ENCODE measurements at places on chromosomes 1 and 21.

- no peak for DNase-seq
These were observed 680.3 kb downstream of the PLA2G4A start for GRCh38 chr1:187509091-187509490.

GRCh38 chr1:165476776-165477175, 31.9 kb upstream of the RXRG start:
- DNase-seq, result no peak

DNA sequence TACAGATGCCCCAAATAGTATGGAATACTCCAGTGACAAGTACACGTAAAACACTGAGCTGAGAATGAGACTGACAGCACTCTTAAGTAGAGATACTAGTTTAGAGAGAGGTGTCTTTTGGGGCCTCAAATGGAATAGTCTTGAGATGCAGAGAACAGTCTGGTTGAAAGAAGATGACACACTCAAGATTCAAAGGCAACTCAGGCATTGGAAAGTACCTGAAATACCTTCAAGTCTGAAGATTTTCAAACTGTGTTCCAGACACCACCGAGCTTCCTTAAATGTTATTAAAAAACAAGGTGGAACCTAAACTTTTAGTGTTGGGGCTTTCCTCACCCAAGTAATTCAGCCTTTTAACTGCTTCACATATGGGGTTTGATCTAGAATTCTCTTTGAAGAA, 437.7 kb downstream of the OMA1 start:
- DNase-seq, result no peak

- DNase-seq, result no peak
These were observed at the start of gene KRTAP12-2 for GRCh38 chr21:44666401-44667320. Gene KRTAP12-2 (minus strand): TSS chr21:44666927. CDS start chr21:44666886, 41 bp downstream.

DNA sequence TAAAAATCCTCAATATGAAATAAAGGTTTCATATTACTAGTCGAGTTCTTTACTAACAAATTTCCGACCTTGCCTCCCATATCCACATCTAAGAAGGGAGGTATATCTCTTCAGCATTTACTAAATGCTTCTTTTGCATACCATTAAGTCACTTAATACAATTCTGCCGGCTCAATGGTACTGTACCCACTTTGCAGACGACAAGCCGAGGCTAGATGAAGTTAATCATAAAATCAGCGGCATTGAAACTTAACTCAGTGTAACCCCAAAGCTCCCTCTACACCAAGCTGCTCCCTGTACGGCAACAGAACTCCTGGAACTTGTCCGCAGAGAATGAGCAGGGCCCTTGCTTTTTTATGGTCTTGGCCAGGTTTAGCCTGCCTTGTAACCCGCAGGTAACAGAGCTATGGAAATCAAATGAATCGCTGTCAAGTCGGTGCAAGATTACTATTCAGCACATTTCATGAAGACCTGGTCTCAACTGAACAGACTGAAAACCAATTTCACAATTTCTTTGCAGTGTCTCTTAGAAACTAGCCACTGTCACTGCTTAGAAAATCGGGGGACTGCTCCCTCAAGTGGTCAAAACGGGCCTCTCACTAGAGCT, 738 bp downstream of the INTS7 start:
- DNase-seq, result no peak

- no peak for DNase-seq
These were observed 67.2 kb upstream of the ARHGAP29 start for GRCh38 chr1:94304553-94304952.

- DNase-seq, result no peak
These were observed 14.1 kb upstream of the HMGCS2 start for GRCh38 chr1:119782631-119783325.

GRCh38 chr1:19123837-19124236, 86.2 kb downstream of the UBR4 start:
- DNase-seq, result no peak

DNA sequence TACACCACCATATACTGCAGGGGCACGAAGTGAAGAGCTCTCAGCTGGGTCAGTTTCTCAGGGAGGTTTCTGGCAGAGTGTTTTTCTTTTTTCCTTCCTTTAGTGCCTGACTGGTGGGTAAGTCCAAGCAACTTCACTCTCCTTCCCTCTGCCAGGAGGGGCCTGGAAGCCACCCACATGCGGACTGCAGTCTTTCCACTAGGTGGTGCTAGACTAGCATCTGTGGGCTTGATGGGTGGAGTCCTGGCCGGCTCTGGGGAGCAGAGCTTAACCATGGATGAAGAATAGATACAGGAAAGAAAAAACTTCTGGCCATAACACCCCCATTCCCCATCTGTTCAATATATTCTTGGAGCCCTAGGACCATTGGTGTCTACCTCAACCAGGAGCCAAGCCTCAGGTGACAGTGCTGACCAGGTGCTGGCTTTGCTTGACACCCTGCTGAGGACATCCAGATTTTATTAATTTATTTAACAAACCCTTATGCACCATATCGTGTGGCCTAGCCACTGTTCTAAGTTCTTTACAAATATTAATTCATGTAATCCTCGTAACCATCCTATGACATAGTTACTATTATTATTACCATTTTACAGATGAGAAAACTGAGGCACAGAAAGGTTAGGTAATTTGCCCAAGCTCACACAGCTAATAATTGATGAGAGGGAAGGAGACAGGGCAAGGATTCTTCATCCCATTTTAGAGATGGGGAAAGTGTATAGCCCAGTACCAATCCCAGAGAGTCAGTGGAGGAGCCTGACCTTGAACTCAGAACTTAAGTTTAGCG, 126.7 kb upstream of the CSF3R start:
- peak; percentile 29 for DNase-seq

DNA sequence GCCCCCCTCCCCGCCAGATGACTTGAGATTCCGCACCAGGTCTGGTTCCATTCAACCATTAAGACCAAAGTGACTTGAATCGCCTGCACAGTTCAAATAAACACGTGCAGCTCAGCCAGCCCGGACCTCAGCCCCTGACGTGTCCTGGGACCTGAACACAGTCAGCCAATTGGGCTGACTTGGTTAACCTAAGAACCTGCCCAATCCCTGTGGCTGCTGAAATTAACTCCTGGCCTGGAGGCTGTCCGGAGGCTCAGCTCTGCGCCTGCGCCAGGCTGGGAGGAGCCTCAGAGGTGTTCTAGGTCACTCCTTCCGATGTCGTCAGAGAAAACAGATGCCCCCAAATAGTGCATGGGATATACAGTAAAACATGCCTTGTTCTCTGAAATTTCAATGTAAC, 73.4 kb downstream of the SCCPDH start:
- no peak for DNase-seq

GRCh38 chr21:38888991-38889561, 83.3 kb downstream of the ETS2 start:
- no peak for DNase-seq

DNA sequence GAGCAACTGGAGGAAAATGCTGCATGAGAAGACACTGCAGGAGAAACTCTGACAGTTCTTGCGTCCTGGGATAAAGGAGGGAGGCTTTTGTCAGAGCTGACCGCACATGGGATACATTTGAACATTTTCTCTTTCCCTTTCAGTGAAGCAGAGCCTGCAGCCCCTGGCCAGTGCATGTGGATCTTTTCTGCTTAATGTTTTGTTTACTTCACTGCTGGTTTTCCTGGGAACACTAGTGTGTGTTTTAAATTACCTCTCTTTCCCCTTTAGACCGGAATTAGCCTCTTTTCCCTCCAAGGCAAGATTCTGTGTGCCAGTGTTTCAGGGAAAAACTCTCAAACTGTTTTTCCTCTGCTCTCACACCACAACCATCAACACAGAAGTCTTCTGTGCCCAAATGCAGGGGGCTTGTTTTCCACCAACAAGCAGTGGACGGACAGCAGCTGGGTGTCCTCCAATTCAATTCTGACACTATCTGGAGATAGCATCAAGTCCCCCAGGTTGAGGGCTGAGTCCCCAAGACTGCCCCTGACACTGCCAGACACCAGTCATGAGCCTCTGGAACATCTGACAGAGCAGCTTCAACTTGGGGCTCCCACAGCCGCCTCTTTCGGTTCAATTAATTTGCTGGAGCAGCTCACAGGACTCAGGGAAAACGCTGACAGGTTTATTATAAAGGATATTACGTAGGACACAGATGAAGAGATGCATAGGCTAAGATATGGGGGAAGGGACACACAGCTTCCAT, 136.2 kb downstream of the RHOU start:
- DNase-seq, result no peak

- DNase-seq, result no peak
These were observed 34.2 kb downstream of the LMO4 start for GRCh38 chr1:87362834-87363426.

- no peak for DNase-seq
These were observed 19.1 kb downstream of the KCNQ4 start for GRCh38 chr1:40802742-40803113.

GRCh38 chr1:58754683-58755467, 29.0 kb downstream of the JUN start:
- DNase-seq, result peak; percentile 22

GRCh38 chr1:117180147-117180967, 30.4 kb downstream of the VTCN1 start:
- DNase-seq, result no peak

GRCh38 chr1:78650114-78650660, 556 bp downstream of the IFI44 start:
- DNase-seq, result no peak

DNA sequence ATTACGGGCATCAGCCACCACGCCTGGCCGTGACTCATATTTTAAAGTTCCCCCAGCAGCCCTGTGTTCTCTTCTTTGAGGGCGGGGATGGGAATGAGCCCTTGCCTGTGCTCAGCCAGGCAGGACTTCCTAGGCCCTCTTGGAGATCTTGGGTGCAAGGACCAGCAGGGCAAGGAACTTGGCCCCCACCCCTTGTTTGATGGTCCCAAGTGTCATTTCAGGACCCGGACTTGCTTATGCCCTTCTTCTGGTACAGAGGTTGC, 9.3 kb downstream of the RASSF5 start:
- DNase-seq, result peak; percentile 27

- DNase-seq, result peak; percentile 67
These were observed 12.7 kb upstream of the C1orf167 start for GRCh38 chr1:11749203-11749689.

- DNase-seq, result no peak
These were observed 17.1 kb downstream of the MORC3 start for GRCh38 chr21:36337099-36337509.

- DNase-seq, result no peak
These were observed 298.7 kb downstream of the TM2D1 start for GRCh38 chr1:61426254-61426653.

GRCh38 chr21:20169812-20170576, 828.2 kb upstream of the NCAM2 start:
- DNase-seq, result no peak

- DNase-seq, result no peak
These were observed 18.6 kb downstream of the EXOC8 start for GRCh38 chr1:231319080-231319479.

DNA sequence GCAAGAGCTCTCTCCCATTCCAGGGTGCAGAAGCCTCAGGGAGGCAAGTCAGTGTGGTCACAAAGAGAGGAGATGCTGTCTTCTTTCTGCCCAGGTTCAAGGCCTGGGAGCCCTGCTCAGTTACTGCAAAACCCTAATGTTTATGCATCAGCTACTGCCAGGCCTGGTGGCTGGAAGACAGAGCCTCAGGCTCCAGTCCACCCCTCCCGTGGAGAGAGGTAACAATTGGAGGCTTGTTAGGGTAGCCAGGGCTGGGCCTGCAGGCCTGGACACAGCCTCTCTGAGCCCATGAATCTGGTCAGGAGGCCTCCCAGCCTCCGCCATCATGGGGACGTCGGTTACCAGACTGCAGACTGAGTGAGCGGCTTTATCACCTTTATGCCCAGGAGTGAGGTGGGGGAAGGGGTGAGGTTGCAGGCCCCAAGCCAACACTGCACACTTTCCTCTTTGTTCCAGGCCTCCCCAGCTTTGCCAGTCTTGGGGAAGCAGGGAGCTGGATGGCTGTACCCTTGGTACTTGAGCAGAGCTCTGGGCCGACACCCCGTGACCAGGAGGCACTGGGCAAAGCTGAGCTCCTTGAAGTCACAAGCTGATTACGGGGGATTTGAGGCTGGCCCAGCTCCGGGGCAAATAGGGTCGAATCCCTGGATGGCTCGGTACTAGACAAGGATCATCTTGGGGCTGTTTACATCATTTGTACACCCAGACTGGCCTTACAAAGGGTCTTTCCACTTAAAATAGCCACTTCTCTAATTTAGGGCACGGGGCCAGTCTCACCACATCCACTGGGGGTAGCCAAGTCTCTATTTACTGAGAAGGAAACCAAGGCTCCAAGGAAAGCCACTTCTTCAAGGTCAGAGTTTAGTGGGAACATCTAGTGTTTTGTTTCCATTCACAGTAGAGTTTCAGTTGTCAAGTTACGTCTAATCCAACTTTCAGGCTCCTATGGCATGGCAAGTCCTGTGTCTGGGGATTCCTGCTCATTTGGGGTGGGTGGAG, 5.2 kb downstream of the SLC2A1 start:
- no peak for DNase-seq

GRCh38 chr1:48495911-48496310, 23.9 kb upstream of the SPATA6 start:
- no peak for DNase-seq

DNA sequence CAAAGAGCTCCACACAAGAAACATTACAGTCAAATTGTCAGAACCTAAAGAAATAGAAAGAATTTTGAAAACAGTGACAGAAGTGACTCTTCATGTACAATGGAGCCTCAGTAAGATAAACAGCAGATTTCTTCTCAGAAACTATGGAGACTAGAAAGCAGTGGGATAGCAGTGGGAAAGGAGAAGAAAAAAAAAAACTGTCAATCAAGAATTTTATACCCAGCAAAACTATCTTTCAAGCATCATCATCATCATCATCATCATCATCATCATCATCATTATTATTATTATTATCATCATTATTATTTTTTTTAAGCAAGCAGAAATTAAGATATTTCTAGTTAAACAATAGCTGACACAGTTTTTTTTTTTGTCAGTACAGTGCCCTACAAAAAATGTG, 24.2 kb downstream of the CEP170 start:
- DNase-seq, result no peak

GRCh38 chr1:224791362-224791941, 138.0 kb upstream of the DNAH14 start:
- no peak for DNase-seq

DNA sequence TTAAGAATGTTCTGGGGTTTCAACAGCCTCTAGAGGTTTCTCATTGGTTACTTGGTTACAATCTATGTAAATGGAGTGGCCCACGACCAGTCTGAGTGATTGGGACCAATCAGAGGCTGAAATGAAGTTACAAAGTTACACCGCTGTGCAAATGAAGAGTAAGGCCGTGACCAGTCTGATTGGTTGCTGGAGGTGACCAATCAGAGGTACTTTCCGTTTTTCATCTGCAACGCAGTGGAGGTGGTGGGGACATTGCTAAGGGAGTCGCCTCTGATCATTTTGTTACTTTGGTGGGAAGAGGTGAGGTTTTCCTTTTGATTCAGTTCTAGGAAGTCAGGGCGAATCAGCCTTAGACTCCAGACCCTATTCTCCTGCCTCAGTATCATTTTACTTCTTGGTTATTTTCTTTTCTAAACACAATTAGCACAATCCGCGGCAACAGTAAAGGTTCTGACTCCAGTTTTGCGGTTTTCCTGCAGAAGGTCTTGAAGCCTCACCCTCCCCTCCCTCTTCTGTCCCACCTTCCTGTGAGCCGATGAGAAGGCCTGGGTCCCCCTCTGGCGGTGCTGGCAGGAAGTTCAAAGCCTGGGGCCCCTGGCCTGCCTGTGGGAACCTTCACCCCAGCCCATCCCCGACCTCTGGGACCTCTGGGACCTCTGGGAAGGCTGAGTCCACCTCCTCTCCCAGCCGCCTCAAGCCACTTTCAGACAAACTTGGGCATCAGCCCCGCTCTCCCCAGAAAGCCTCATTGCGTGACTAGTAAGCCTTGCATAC, 38.7 kb upstream of the TTC34 start:
- DNase-seq, result peak; percentile 70

- no peak for DNase-seq
These were observed 27.6 kb upstream of the SLC16A1 start for GRCh38 chr1:112983537-112984131.
